ENCODE measurements at places on chromosomes 4 and X. TPM values are rescaled to one million over a fixed set of nuclear protein-coding genes. Genes with fewer than 3 reads are reported as not detected.

- peak; percentile 4 for DNase-seq
These were observed 47.5 kb upstream of the GALNT7 start for GRCh38 chr4:173121076-173121561.

DNA sequence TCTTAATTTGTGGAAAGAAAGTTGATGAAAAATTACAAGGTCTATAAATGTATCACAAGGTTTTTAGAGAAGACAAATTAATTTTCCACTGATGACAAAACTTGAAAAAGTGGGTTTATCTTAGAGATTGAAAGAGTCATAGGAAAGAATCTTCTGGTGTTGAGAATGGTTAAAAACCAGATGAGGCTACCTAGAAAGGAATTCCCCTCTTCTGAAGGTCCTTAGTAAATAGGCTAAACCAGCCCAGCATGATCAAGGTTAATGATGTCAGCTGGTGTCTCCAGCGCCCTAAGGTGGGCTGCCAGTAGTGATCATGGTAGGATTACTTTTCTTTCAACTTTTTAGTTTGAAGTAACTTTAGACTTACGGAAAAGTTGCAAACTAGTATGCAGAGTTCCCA, 71.8 kb upstream of the PGRMC2 start:
- no peak for DNase-seq

DNA sequence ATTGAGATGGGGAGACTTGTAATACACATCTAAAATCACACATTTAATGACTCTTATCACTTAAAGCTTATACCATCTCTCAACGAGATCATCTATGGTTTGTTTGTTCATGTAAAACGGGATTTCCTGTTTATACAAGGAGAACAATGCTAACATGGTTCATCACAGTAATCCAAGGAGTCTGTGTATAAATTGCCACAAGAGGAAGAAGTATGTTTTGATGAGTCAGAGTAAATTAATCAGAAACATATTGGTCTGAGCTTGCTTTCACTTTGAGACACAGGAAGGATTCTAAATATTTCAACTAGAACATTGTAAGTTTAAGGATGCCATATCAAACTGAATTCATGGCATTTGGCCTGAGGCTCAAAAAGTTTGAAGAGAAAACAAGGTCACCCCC, 594.1 kb downstream of the GLUD2 start:
- peak; percentile 38 for DNase-seq

GRCh38 chr4:183241322-183241640, 78.8 kb downstream of the CLDN22 start:
- DNase-seq: no peak

GRCh38 chrX:44223150-44223549, 120.3 kb downstream of the EFHC2 start:
- no peak for DNase-seq

DNA sequence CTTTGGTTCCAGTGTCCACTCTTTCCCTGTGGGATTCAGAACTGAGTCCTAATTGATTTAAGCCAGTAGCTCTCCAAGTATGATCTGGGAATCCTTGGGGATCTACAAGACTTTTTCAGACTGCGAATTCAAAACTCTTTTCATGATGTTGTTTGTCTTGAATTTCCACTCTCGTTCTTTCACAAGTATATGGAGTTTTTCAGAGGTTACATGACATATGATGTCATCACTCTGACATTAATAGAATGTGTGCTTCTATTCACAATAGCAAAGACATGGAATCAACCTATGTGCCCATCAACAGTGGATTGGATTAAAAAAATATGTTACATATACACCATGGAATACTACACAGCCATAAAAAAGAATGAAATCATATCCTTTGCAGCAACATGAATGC, 23.2 kb upstream of the TSR2 start:
- no peak for DNase-seq

GRCh38 chr4:178385481-178385880, 943.2 kb upstream of the AGA start:
- no peak for DNase-seq

CLDN22 gene
- polyA plus RNA-seq: 0.07 TPM

GRCh38 chrX:54397113-54397512, 39.3 kb upstream of the WNK3 start:
- no peak for DNase-seq

DNA sequence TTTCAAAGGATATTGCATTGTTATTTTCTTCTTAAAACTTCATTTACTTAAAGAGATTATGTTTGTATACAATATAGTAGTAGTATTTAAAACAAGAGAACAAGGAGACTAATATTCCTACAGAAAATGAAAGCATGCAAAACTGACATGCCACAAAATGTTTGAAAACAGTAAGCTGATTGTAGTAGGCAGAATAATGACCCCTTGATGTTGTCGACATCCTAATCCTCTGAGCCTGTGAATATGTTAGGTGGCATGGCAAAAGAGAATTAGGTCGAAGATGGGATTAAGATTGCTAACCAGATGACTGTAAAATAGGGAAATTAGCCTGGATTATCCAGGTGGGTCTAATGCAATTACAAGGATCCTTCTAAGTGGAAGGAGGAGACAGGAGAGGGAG, 522.2 kb upstream of the NR3C2 start:
- no peak for DNase-seq

USP17L27 gene
- polyA plus RNA-seq: not detected

All from BJ (cell line).